Stimulated activated CD4-positive, alpha-beta T cell treated with anti-CD3 and anti-CD28 coated beads, Interleukin-12 subunit alpha, Interleukin-12 subunit beta, amount 100 ng/mL, for 24 hours (primary cell): ENCODE measurements at places on chromosomes 6 and 20.

DNA sequence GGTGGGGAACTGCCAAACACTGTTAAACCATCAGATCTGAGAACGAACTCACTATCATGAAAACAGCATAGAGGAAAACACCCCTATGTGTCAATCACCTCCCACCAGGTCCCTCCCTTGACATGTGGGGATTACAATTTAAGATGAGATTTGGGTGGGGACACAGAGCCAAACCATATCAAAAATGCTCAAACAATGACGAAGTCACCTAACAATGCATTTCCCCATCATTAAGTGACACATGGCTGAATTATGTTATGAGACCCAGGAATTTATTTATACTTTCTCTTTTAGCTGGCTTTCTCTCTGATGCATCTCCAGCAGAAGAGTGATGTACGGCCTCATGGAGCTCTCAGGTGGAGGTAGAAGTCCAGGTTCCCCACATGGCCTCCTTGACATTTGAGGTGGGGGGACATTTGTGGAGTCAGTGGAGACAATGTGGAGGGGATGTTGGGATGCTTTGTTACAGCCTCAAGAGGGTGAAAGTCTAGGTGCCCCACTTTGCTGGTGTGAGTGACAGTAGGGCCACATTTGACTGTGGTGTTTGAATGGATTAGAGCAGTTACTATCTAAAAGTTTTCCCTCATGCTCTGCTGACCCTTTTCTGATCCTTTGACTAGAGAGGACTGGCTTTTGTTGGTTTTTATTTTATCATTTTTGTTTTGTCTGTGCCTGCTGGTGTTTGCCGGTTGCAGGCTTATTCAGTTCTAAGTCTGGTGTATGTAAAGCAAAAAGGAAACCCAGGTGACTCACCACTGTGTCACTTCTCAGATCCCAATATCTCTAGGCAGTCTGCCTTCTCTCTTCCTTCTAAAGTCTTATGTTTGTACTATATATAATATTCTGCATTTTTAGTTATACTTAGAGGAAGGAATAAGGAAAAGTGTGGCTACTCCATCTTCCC is 18.5 kb upstream of the DCBLD1 start:
- DNase-seq = no peak

DNA sequence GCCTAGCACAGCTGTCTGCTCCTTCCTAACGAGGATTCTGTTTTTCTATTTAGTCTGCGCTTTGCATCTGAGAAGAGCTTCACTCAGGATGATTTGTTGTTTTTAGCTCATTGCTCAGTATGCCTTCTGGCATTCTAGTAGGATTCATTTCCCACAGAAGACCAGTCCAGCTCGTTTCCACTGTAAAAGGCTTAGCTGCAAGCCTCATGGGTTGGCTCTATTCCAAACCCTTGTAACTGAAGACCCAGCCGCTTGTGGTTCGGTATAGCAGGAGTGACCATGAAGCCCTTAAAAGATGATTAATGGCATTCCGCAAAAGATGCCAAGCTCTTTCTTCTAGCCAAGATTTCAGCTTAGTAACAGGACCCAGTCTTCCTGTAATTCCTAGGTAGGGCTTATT is 7.2 kb downstream of the ADGRF1 start:
- DNase-seq = no peak

DNA sequence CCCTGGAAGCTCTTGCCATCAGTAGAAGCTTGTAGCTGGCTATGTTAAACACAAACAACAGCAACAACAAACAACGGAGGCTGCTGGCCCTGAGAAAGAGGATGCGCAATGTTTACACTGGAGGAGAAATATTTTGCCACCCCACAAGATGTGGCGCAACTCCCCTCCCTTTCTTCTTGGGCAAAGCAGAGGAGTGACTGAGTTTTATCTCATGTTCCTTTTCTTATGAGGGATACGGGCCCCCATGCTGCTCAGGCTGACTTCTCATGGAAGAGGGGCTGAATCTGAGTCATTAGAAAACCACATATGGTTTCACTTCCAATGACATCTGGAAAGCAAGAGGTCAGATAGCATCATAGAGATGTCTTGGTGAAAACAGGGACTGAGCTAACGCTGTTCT is 75.9 kb upstream of the HDDC2 start:
- DNase-seq = no peak

DNA sequence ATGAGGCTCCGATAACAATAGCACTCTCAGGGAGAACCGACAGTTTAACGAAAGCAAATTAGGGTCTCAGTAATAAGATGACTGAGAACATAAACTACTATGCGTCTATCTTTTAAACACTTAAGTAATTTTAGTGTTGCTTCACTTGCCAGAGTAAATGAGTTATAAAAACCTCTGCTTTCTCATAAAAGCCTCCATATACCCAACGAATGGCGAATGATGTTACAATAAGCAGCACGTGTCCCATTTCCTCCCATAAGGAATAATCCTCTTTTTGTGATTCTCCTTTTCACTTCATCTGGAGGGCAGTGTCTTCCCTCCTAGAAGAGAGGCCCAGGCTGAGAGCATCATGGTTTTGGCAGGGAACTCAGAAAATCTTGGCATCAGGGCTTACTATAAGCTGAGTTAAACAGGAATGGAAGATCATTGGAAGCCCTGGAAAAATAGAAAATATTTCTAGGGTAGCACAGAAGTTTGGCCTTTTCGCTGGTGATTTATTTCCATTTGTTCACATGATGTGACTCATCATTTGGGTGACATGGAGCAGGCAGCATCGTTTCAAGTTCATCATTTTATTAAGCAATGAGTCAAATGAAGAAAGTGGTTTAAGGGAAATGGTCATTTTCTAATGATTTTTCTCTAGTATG is 255.4 kb downstream of the ATXN1 start:
- DNase-seq = no peak

- no peak for DNase-seq
Measured at GRCh38 chr6:150452428-150453243, 83.8 kb downstream of the IYD start.

DNA sequence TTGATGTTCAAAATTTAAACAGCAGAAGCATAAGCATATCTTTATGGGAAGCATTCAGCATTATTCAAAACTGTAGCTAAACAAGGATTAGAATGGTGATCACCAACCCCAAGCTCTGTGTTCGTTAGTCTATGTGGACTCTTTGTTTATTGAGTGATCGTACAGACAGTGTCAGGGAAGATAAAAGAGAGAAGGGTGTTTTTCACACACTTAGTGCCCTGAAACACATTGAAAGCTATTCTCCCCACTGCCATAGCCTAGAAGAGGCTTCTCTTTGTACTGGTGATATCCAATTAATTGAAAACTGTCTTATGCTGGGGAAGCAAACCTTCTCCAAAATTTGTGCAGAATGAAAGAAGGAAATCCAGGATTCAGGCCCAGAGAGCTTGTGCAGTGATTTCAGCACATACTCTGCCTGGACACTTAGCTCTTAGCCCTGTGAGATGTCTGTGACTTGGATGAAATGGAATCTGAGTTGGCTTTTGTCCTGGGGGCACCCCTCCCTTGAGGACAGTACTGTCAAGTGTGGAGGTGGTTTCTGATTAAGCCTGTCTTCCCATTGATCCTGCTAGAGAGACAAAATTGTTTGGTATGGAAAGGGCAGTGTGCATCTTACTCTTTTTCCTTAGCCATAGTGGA is 125.7 kb upstream of the MTHFD1L start:
- no peak for DNase-seq

GRCh38 chr6:118371955-118372354 is 176.1 kb upstream of the PLN start:
- no peak for DNase-seq

DNA sequence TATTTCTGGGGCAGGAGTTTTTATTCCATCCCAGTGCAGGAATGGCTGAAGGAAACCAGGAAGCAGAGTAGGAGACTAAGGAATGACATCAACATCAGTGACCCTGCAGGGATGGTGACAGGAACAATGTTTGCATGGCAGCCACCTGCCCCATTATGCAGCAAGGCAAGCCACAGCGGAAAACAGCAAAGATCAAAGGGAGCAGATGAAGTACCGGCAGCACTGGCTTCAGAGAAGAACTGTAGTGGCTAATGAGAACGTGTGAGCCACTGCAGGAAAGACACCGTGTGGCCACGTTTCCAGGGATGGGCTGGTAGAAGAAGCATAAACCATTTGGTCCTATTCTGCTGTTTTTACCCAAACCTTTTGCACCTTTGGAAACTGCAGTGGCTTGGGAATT is 52.9 kb upstream of the TAB2 start:
- DNase-seq = peak; percentile 14

DNA sequence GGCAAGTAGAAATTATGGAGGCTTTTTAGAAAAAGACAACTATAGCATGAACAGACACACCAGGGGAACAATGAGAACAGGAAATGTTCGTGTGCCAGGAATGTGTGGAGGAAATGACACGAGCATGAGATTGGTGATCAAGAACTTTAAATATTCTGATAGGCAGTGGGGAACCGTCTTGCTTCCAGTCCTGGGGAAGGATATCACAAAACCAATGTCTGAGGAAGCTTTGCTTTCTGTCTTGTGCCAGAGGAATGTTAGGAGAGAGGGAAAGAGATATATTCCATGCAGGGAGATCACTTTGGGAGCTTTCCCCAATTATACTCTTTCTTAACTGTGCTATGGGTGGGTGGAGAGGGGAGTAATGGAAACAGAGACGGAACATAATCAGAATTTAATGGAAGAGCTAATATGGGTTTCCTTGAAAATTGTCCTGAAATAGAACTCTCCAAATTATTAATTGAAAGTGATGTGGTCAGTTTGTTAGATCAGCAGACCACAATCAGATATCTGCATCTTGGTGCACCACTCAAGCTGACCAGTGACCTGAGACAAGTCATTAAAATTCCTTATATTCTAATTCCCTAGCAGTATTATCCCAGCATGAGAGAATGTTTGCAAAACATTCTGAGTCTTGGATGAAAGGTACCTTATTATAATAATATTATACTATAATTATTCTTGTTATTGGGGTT is 178.2 kb downstream of the SOX4 start:
- DNase-seq = no peak

- DNase-seq = no peak
Measured at GRCh38 chr6:16257999-16258708, 19.8 kb downstream of the GMPR start.

GRCh38 chr6:33984466-33985312 is 161.2 kb downstream of the GRM4 start:
- no peak for DNase-seq

- no peak for DNase-seq
Measured at GRCh38 chr20:47319517-47320252, 36.8 kb downstream of the ZMYND8 start.

DNA sequence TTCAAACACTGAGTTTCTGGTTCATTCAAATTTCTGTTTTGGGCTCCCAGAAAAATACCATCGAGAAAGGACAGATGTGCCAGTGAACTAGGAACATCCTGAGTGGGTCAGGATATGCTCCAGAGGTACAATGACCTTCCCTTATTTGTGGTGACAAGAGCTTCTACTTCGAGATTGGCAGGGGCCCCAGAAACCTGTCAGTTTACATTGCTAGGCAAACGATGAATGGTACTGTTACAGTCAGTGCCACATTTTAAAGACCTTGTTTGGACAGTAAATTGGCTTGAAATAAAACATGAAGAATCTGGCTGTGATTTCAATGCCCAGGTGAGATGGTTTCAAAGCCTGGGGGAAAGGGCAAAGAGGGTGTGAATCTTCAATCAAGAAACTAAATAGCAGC is 454.5 kb upstream of the ID4 start:
- DNase-seq = no peak

DNA sequence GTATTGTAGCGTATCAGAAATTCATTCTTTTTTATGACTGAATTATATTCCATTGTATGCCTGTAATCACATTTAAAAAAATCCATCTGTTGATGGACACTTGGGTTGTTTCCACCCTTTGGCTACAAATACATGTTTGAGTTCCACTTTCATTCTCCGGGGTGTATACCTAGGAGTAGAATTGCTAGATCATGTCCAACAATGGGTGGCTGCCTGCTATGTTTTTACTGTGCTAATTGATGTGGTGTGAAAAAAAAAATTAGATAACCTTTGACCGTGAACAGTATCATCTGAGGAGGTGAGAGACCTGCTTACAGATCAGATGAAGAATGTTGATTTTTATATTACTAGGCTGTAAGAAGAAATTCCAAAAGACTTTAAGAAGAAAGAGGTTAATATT is 37.1 kb downstream of the TOP1 start:
- DNase-seq = no peak

DNA sequence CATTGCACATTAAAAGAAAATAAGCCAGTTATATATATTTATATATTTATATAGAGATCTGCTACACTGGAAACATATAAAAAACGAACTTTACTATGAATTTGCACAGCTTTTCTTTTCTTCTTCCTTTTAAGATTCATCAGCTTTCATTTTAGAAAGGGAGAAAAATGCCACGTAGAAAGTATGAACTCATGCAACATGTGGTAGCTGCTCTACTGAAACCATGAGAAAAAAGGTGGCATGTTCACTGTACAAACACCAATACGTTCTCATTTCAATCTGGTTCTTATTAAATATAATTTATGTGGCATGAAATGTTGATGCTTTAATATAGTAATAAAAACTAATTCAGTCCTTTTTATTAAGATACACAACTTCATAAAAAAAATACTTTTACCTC is 68.8 kb upstream of the THEMIS start:
- DNase-seq = no peak

- no peak for DNase-seq
Measured at GRCh38 chr6:127460465-127460864, 1.3 kb upstream of the KIAA0408 start.
